ENCODE measurements at places on chromosomes 16 and 17.

- DNase-seq, result no peak
These were observed 13.5 kb downstream of the SPPL2C start for GRCh38 chr17:45857977-45858708.

GRCh38 chr16:58882292-58882691 is 148.2 kb upstream of the GOT2 start:
- DNase-seq, result no peak

GRCh38 chr16:89401641-89402445 is 88.5 kb downstream of the ANKRD11 start:
- DNase-seq, result peak; percentile 62

DNA sequence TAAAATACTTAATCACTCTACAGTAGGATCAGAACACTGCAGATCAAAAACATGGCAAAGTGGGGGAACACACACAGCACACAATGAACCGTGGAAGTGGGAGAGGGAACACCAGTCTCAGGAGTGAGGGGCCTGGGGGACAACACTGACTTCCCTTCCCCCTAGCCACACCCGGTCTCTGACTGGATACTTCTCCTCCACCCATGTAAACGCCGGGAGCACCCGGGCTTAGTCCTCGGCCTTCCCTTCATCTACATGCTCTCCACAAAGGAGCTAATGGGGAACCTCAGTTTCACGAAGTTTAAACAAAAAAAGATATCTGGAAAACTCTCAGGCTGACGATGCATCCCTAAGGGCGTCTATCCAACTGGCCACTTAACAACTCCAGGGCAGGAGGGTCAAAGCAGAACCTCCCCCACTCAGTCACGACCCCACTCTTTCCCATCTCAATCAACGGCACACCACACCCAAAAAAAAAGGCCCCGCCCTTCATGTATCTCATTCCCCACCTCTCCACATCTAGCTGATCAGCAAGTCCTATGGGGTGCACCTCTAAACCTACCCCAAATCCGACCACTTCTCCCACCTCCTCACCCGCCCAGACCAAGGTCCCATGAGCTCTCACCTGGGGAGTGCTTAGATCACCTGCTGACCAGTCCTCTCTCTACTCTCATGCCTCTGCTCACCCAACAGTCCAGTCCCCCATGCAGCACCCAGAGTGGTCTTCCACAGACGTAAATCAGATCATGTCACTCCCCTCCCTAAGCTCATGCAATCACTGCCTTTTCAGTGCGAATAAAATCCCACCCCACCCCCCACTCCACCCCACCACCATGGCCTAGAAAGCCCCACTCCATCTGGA is 7.4 kb downstream of the ZDHHC7 start:
- DNase-seq, result no peak

GRCh38 chr17:82065193-82065637 is 389 bp downstream of the DUS1L start:
- DNase-seq, result peak; percentile 86

GRCh38 chr16:10250137-10250828 is 68.1 kb upstream of the GRIN2A start:
- no peak for DNase-seq

GRCh38 chr16:85398688-85399582 is 214.2 kb upstream of the GSE1 start:
- no peak for DNase-seq

DNA sequence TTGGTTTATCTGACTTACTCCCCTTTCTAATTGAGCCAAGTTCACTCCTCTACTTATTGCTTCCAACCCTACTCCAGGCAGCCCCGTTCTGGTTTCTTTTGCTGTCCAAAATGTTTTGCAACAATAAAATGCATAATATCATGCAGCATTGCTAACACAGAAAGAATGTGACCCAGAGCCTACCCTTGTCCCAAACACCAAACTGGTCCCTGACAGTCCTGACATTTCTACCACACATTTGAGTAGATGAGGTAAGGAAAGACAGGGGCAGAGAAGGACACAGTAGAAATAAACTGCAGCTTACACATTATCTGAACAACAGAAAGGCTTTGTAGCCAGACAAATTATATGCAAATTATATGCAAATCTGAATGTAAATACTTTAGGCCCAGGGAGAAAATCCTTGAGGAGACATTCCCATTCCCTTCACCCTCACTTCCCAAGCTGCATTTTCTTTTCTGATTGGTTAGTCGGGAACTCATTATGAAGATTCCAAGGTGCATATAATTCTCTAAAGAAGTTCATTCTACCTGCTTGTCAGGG is 31.6 kb downstream of the SOX9 start:
- DNase-seq, result no peak

DNA sequence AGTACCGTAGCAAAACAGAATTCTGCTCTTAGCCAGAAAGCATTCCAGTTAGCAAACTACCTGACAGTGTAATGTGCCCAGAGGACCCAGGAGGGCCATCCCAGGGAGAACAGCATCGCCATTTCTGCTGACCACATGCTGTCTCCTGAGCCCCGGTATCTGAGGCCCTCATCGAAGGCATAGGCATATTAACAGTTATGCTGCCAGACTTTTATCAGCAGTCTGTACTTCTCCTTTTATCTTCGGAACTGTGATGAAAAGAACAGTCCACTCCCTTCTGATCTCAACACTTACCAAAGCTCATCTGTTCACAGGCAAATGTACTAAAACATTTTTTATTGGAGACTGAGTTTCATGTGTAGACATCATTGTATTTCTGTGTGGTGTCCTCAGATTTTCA is 236.4 kb downstream of the PRKCA start:
- no peak for DNase-seq

DNA sequence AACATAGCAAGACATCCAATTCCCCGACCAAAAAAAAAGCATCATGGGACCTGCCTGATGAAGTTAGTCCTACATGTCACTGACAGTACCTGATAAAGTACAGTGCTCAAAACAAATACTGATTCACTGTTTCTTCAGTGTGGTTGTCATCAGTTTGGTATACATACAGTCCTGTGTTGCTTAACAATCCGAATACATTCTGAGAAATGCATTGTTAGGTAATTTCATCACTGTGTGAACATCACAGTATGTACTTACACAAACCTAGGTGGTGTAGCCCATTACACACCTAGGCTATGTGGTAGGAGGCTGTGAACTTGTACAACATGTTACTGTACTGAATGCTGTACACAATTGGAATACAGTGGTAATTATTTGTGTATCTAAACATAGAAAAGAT is 19.0 kb upstream of the FA2H start:
- no peak for DNase-seq

DNA sequence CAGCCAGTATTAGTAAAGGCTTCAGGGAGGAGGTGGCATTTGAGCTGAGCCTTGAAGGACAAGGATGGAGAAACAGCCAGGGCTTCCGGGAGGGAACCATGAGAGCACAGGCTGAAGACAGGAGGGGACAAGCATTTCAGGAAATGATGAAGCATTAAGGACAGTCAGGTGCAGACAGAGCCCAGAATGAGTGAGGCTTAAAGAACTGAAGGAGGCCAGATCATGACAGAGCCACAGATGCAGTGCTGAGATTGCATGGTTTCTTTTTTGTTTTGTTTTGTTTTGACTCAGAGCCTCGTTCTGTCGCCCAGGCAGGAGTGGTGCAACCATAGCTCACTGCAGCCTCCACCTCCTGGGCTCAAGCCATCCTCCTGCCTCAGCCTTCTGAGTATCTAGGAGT is 211.5 kb downstream of the SOX9 start:
- no peak for DNase-seq

DNA sequence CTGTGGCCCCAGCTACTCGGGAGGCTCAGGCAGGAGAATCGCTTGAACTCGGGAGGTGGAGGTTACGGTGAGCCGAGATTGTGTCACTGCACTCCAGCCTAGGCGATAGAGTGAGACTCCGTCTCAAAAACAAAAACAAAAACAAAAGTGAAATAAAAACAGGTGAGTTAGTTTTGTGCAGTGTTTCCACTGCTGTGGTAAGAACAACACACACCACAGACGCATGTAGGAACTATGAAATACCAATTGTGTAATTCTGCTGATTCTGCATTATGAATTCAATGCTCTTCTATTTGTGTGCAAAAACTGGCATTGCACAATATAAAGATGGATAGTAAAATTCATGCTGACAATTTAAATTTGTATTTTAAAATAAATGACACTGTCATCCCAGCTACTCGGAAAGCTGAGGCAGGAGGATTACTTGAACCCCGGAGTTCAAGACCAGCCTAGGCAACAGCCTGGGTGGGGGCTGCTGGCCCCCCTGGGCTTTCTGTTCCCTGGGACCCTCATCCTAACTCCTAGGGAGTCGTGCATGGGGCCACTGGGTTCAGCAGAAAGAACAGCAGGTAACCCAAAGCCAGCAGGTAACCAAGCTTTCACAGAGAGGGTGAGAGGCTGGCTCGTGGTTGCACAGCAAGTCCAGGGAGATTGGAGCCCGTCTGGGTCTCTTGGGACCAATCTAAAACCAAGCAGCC is 10.6 kb upstream of the RHBDF2 start:
- no peak for DNase-seq
